ENCODE measurements at places on chromosomes 4 and X.

- no peak for DNase-seq
Measured at GRCh38 chrX:127568691-127569090, 483.5 kb downstream of the ACTRT1 start.

- no peak for DNase-seq
Measured at GRCh38 chrX:72230290-72230689, 8.5 kb downstream of the ERCC6L start.

- DNase-seq = no peak
Measured at GRCh38 chr4:14049946-14050345, 422.4 kb upstream of the BOD1L1 start.

DNA sequence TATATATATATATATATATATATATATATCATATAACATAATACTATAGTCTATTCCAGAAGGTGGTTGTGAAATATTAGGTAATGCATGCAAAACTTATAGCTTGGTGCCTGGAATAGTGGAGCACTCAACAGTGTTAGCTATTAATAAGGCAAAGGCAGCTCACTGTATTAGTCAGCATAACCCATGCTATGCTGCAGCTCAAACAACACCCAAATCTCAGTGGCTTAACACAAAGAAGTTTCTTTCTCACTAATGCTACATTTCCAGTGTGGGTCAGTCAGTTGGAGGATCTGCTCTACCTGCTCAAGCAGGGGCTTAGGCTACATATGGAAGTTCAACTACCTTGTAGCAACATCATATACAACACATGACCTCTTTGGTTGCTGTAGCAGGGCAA, 5.2 kb upstream of the RPGR start:
- DNase-seq = no peak

GRCh38 chr4:20046179-20046578, 205.5 kb upstream of the SLIT2 start:
- no peak for DNase-seq

DNA sequence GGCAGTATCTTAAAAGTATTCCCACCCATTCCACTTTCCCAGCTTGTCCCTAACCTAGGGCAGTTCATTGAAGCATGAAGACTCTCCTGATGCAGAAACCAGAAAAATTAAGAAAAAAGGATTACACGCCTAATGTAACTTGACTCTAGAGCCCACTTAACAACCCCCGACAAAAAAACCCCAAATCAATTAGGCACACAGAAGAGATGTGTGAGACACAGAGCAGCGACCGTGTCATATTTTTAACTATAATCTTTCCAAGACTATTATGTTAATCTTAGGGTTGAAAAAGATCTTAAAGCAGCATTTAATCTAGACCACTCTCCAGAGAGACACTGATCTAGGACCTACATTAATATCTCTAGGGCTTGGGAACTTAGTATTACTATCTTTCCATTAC, 1.3 kb downstream of the YTHDC1 start:
- no peak for DNase-seq

Data from activated naive CD4-positive, alpha-beta T cell treated with anti-CD3 and anti-CD28 coated beads, Interleukin-2, amount 50 U/mL, for 16 hours (primary cell).